ENCODE measurements at places on chromosomes 7 and 10. TPM values are rescaled to one million over a fixed set of nuclear protein-coding genes. Genes with fewer than 3 reads are reported as not detected.
A peak's percentile ranks its signal among the peaks of the same experiment; 100 is the strongest.

The PRLHR gene
- not detected for total RNA-seq

- no peak overlapping the region for H3K27ac ChIP-seq
- no peak overlapping the region for H3K4me3 ChIP-seq
- no peak for DNase-seq
- no peaks in the 10 kb centered on the region for H3K27me3 ChIP-seq
- peaks cover 8% of the 10 kb centered on the region for H3K36me3 ChIP-seq
Observed at GRCh38 chr10:45428611-45429510, 54.8 kb downstream of the ALOX5 start.

GRCh38 chr10:118800920-118801319 is 46.1 kb upstream of the CACUL1 start:
- no peaks in the 10 kb centered on the region for H3K36me3 ChIP-seq
- H3K4me3 ChIP-seq = no peak overlapping the region
- H3K27me3 ChIP-seq = peaks cover 5% of the 10 kb centered on the region
- DNase-seq = no peak
- H3K27ac ChIP-seq = no peak overlapping the region

GRCh38 chr7:73521636-73522104 is 423 bp downstream of the BAZ1B start:
- no peak for DNase-seq
- H3K27ac ChIP-seq = peak overlapping the region; percentile 91
- peaks cover 15% of the 10 kb centered on the region for H3K4me1 ChIP-seq

GRCh38 chr7:155685791-155686160 is 41.3 kb downstream of the RBM33 start:
- H3K4me3 ChIP-seq = no peak overlapping the region

DNA sequence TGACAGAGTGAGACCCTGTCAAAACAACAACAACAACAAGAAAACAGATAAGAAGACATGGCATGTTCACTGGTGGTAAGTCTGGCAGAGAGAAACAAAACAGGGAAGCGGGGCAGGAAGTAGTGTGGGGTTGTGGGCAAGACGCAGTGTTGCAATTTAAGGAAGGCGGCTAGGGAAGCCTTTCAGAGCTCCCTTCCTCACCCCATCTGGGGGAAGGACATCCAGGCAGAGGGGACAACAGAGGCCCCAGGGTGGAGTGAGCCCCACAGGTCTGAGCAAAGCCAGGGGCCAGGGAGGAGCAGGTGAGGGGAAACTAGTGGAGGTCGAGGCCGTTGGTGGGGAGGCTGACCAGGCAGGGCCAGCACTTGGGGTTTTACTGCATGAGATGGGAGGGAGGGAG is 16.8 kb downstream of the LAT2 start:
- no peak for DNase-seq
- no peaks in the 10 kb centered on the region for H3K27me3 ChIP-seq
- H3K4me1 ChIP-seq = peaks cover 37% of the 10 kb centered on the region
- H3K36me3 ChIP-seq = peaks cover 24% of the 10 kb centered on the region
- peak overlapping the region; percentile 39 for H3K27ac ChIP-seq

The PON1 gene
- total RNA-seq = 0.26 TPM

DNA sequence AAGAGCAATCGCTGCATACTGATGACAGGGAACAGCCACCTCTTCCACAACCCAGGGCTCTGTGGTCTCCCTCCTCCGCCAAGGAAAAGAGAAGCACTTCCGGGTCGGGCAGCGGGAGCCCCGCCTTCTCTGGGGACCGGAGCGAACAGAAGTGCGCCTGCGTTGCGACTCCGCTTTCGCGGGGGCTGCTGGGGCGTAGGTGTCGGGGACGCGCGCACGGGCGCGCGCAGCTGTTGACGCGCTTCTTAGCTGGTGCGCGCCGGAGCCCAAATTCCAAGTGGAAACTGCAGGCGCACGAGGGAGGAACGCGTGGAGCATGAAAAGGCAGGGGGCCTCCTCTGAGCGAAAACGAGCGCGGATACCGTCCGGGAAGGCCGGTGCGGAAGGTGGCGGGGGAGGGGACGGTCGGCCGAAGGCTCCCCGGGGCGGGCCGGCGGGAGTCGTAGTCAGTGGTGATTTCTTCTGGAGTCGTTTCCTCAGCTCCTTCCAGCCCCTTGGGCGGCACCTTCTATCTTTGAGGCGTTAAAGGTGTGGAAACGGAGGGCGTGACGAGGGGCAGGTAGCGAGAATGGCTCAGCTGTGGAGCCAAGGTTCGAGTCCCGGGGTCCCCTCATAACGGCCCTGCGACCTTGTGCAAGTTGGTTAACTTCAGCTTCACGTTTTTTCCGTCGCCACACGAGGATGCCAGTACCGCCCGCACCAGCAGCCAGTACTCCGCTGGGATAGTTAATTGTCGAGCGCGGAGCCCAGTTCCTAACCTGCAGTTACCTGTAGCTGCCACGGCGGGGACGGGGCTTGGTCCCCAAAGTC is at the start of the genes COX15 and CUTC:
TSS of gene COX15 (minus strand) at position 95 of the 810 bp plus-strand sequence. CDS start at position 17, 78 bp downstream.
TSS of gene CUTC (plus strand) at position 202 of the 810 bp plus-strand sequence. CDS start at position 317, 115 bp downstream.
- H3K27ac ChIP-seq = peak within 1 kb of the TSS; percentile 89
- peak within 1 kb of the TSS; percentile 98 for H3K4me3 ChIP-seq
- 0 out of 2 replicates have a peak, but pooled peaks cover under 1% of the 10 kb centered on the region for H3K36me3 ChIP-seq
- no peaks in the 10 kb centered on the region for H3K27me3 ChIP-seq
- DNase-seq = peak; percentile 82

DNA sequence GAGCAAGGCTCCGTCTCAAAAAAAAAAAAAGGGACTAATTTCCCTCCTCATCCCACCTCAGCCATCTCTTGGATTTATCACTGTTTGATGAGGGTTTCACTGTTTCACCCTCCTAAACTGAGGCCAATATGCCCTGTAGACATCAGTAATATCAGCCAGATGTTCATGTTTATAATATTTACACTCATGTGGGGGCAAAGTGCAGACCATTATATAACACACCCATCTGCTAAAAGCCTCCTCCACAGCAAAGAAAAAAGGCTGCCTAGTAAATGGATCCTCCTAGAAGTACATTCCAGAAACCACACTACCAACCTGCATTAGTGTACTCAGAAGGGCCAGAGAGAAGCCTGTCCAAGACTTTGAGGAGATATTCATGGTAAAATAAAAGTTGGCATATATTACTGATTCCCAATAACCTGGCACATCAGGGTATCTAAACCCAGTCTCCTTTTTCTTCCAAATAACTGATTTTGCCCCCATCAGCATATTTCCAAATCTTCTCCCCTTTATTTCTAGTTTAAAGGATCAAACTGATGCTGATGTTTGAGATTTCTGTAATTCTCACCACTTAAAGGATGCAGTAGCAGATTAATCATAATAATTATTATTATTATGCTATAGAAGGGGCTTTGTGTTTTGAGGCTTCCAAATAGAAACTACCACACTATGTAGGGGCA is 55.1 kb downstream of the LGI1 start:
- H3K4me1 ChIP-seq = no peaks in the 10 kb centered on the region
- no peak overlapping the region for H3K4me3 ChIP-seq
- no peak overlapping the region for H3K27ac ChIP-seq
- no peak for DNase-seq
- no peaks in the 10 kb centered on the region for H3K36me3 ChIP-seq
- H3K27me3 ChIP-seq = peaks cover 6% of the 10 kb centered on the region

GRCh38 chr10:15348579-15348978 is 22.5 kb downstream of the FAM171A1 start:
- H3K4me1 ChIP-seq = no peaks in the 10 kb centered on the region
- no peaks in the 10 kb centered on the region for H3K36me3 ChIP-seq
- H3K27ac ChIP-seq = no peak overlapping the region
- DNase-seq = no peak
- H3K4me3 ChIP-seq = no peak overlapping the region

GRCh38 chr10:10038348-10038747 is 979.3 kb upstream of the CELF2 start:
- H3K4me3 ChIP-seq = no peak overlapping the region
- no peak for DNase-seq
- H3K27me3 ChIP-seq = no peaks in the 10 kb centered on the region
- no peaks in the 10 kb centered on the region for H3K36me3 ChIP-seq
- no peak overlapping the region for H3K27ac ChIP-seq
- no peaks in the 10 kb centered on the region for H3K4me1 ChIP-seq

The C10orf143 gene
- 2.8 TPM for total RNA-seq

The HECW1 gene
- 0.21 TPM for total RNA-seq
